ENCODE measurements at places on chromosomes 4 and X.

GRCh38 chr4:21768349-21769310 lies 179.9 kb downstream of the KCNIP4 start:
- DNase-seq = no peak

DNA sequence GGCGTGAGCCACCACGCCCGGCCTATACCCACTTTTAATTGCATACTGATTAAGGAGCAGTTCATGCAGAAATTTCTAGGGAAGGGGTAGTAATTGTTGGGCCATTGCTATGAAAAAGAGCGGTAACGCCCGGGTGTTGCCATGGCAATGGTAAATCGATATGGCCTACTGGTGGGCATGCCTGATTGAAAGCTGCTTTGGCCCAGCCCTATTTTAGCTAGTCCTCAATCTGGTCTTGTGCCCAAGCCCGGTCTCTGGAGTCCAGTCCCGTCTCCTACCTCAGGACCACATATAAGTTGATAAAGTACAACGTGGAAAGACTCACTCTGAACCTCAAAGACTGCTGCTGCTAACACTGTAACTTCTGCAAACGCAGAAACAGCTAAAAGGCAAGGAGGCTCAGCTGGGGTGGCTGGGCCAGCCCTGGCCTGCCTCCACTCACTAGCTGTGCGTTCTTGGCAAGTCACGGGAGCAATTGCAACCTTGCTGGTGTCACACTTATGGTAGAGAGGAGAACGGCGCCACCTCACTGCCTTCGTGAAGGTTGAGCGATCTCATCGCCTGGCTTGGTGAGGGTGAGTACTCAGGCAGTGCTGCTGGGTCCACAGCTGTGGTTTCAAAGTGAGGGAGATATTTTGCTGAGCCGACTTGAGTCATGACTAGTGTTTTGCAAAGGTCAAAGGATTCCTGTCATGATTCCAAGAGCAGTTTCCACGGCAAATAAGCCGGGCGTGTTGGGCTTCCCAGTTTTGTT lies 57.0 kb upstream of the GRPEL1 start:
- DNase-seq = no peak

- no peak for DNase-seq
Measured at GRCh38 chr4:136088211-136088867, 1444.0 kb downstream of the PCDH18 start.

- no peak for DNase-seq
Measured at GRCh38 chrX:38939067-38939466, 137.8 kb downstream of the MID1IP1 start.

GRCh38 chr4:18106620-18107019 lies 85.1 kb upstream of the LCORL start:
- DNase-seq = no peak

DNA sequence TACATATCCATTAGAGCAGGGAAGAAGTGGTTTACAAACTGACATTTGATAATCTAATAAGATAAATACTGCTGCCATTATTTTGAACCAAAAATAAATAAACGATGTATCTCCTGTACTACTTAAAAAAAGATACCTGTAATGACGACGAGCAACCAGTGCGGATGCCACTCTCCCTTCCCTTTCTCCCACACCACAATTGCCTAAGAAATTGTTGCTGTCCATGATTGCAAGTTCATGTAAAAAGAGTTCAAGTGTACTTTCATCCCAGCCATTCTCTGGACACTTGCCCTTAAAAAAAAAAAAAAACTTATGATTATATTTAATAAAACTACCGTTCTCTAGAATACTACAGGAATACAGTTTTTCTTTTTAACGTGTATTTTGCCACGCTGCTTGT lies 1.4 kb downstream of the SEPSECS start:
- no peak for DNase-seq

DNA sequence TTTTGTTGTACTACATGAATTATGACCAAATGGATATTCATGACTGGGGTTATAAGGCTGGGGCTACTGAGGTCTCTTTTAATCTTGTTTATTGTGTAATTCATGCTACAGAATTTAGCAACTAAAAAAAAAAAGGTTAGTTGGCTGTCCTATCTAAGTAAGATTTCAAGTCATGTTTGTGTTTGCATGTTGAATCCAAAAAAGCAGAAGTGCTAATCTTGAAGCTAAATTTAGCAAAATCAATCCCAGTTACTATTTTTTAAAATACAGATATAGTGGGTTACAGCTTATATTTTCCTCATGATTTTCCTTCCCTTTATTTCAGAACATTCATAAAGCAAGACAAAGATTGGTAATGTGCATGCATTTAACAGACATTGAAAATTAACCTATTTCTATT lies 19.4 kb downstream of the MTMR1 start:
- no peak for DNase-seq

GRCh38 chr4:52861879-52862616 lies at the start of gene RASL11B:
TSS of gene RASL11B (plus strand) at chr4:52862317. CDS start at chr4:52862508, 191 bp downstream.
- peak; percentile 76 for DNase-seq

DNA sequence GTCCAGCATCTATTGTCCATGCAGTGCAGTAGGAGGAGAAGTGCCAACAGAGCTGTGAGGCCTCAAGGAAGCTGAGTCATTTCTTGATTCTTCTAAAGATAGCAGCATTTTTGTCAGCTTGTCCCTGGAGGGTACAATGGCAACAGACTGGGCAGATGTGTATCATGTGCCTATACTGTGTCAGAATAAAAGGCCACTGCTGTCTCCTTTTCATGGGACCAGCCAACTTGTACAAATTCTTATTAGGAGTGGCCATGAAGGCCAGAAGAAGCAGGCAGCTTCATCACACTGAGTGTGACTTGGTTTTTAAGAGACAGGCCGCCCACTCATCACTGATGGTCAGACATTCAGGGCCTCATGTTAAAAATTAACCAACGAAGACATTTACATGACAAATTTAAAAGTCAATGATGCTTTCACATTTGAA lies 185.0 kb upstream of the FAM241A start:
- DNase-seq = no peak

DNA sequence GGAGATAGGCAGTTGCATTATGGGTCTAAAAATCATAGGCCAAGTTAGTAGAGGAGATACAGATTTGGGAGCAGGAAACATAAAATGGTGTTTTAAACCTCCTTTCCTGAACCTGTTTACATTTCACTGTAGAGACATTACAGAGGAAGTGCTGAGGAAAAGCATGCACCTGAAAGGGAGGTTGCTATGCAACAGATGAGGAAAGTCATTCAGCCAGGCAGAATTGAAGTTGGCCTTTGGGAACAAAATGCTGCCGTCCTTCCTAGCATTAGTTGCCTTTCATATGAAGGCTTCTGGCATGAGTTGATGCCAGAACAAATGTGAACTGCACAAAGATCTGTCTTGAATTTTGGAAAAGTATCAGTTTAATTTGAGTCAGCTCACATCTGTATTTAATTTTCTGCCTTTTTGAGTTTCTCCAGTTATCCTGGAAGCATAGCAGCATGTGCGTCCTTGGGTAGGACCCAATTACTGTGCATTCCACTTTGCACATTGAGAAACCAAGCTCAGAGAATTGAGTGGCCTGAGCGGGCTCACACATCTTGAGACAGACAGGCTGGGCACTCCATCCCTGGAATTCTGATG lies 38.2 kb downstream of the MAGED1 start:
- no peak for DNase-seq

GRCh38 chr4:158884280-158884679 lies 115.5 kb downstream of the FNIP2 start:
- DNase-seq = no peak

DNA sequence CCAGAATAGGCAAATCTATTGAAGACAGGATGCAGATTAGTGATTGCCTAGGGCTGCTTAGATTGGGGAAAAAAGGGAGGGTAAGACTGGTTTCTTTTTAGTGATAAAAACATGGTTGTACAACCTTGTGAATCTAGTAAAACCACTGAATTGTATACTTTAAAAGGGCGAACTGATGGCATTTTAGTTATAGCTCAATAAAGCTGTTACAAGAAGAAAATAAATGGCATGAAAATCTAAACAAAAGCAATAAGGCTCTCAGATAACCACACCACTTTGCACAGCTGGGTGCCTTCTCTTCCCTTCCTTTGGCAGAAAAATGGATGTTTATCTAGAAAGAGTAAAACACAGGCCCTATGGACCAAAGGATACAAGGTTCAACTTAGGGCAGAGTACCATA lies 69.6 kb downstream of the F9 start:
- DNase-seq = no peak
